ENCODE measurements at places on chromosomes 3 and 15.
A peak's percentile ranks its signal among the peaks of the same experiment; 100 is the strongest.

GRCh38 chr15:69535998-69536397 lies 83.4 kb downstream of the RPLP1 start:
- DNase-seq, result no peak

DNA sequence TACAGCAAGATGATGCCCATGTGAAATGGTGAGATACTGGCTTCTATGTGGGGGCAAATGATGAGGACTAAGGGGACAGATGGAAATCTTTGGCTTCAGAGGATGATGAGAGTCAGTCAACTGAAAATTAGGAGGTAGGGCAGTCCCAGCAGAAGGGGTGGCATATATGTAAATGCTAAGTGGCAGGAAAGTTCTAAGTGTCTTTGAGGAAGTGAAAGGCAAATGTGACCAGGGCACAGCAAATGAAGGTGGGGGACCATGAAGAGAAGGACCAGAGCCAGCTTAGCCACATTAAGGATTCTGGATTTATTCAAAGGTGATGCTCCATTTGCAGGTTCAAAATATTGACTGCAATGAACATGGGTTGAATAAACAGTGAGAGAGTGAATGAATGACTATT lies 29.2 kb upstream of the LIMD1 start:
- no peak for DNase-seq

- DNase-seq, result no peak
Observed at GRCh38 chr15:73941871-73942635, 15.8 kb downstream of the LOXL1 start.

- DNase-seq, result no peak
Observed at GRCh38 chr15:62456011-62456920, 291.2 kb upstream of the C2CD4B start.

- DNase-seq, result no peak
Observed at GRCh38 chr3:38620236-38620635, 29.3 kb downstream of the SCN5A start.

- no peak for DNase-seq
Observed at GRCh38 chr3:8516047-8516661, 14.5 kb downstream of the LMCD1 start.

GRCh38 chr3:150447631-150448465 lies 39.8 kb downstream of the TSC22D2 start:
- no peak for DNase-seq

DNA sequence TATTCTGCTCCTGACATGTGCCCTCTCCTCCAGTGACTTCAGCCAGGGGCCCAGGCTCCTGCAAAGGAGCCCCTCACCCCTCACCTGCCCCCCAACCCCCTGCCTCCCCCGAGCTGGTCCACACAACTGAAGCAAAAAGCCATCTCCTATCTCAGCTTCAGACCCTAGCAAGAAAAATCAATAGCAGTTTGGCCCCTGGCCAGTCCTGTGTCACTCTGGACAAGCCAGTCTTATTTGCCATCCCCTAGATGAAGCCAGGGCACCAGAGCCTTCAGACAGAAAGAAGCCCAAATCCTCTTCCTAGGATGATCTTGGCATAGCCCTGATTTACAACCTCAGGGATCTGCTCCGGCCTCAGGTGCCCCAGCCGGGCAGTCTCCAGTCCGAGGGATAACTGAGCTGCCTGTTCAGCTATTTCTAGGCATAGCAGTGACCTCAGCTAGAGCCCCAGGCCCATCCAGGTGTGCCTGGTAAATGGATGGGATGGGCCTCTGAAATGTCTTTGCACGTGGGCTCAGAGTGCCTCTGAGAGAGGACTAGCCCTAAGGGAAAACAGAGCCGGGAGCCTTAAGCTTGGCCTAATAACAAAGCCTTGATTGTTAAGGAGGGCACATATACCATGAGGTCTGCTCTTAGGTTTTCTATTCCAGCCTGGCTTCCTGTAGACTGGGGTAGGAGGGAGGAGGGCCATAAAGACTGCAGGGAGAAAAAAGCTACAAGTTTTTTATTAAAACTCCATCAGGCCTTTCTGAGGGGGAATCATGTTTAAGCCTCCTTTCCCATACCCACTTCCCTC lies 242.0 kb downstream of the SHQ1 start:
- no peak for DNase-seq

DNA sequence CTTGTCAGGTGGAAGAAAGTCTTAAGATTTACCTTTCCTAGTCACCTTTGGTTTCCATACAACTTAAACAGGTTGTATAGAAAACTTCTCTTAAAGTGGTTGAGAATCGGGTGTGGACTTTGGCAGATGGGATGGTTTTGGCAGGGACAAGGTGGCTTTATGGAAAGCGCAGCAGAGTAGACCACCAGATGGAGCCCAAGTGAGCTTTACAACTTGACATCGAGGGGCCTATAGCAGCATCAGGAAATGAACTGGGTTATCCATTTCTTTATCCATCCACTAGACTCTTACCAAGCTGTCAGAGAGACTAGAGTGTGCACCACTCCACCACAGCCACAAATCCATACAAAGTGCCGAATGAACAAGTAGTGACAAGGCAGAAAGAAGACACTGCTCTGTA lies 85.3 kb upstream of the MBNL1 start:
- no peak for DNase-seq

DNA sequence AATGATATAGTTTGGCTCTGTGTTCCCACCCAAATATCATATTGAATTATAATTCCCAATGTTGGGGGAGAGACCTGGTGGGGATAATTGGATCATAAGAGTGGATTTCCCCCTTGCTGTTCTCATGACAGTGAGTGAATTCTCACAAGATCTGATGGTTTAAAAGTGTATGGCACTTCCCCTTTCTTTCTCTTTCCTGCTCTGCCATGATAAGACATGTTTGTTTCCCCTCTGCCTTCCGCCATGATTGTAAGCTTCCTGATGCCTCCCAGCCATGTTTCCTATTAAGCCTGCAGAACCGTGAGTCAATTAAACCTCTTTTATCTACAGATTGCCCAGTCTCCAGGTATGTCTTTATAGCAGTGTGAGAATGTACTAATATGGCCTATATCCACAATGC lies 126.7 kb upstream of the GMNC start:
- DNase-seq, result no peak

DNA sequence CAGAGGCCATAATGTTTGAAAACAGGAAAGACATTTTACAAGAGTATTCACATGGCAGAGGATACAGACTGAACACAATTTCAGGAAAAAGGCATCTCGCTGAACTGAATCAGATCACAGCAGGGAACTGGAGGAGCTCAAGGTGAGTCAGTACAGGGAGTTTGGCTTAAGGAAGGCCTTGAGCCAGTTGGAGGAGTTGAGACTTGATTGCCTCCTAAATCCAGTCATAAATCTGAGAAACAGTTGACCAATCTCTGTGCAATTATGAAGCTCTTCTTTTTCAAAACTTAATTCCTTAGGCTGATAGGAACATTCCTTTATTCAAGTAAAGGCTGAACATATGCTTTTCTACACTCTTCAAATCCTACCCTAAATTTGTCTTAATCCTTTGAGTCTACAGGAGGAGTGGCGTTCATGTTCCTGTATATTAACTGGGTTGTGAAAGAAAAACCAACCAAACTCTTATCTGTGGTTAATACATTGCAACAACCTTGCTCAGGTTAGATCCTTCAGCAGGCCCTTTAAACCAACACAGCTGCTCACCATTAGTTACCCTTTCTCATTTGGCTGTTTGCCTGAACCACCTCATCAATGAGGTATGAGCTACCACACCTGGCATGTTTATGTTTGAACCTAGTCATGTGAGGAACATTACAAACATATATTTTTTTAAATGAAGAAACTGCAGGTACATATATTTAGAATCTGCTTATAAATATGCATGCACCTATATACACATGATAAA lies 404.1 kb upstream of the ATP11B start:
- no peak for DNase-seq

- DNase-seq, result no peak
Observed at GRCh38 chr3:32432711-32433530, 41.3 kb downstream of the CMTM7 start.

- DNase-seq, result no peak
Observed at GRCh38 chr3:40924559-40925141, 274.7 kb upstream of the CTNNB1 start.

DNA sequence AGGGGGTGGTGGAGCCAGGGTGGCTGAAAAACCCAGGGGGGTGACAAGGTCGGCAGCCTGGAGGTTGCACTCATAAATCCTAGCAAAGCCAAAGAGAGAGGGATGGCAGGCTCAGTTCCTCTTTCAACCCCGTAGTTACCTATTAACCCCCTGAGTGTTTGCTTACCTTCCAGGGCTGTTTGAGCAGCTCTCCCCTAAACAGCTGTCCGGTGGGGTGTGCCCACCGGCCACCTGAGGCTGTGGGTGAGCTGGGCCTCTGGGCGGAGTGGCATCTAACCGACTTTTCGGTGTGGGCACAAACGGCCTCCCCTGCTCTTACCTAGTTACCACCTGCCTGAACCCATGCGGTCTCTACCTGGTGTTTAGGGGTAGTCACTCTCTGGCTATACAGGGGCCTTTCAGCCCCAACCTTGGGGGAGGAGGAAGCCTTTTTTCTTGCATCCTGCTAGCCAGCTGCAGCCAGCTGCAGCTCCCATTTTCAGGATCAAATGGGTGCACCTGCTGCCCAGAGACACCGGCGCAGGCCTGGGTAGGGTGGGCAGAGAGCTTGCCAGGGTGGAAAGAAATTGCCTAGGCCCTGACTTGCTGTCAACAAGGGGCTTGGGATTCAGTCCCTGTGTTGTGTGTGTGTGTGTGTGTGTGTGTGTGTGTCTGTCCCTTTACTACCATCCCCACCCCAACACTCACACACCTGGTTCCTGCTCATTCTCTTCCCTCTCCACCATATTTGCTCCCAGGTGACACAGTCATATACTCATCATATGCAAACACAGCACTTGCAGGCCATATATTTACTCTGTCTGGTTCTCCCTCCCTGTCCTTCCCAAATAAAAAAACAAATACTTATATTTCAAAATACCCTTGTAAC lies 3.7 kb downstream of the DLL4 start:
- no peak for DNase-seq

GRCh38 chr15:39244776-39245175 lies 336.1 kb upstream of the THBS1 start:
- no peak for DNase-seq

GRCh38 chr15:78052001-78052401 lies 25.5 kb downstream of the TBC1D2B start:
- DNase-seq, result no peak

GRCh38 chr15:42147431-42147735 lies 9.1 kb downstream of the PLA2G4F start:
- DNase-seq, result no peak

DNA sequence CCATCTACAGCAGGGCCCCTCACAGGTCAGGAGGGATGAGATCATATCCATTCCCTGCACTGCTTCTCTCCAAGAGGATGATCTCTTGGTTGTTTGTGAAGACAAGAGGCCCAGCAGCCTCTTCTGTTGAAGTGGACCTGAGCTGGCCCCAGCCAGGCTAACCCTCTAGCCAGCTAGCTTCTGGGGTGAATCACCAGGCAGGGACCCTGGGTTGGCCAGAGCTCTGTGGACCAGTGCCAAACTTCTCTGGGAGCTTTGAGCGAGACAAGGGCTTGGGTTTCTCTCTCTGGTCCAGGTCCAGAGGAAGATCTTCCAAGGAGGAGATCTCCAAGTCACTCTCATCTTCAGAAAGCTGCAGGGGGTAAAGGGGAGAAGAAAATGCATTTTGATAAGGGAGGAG lies 52.7 kb downstream of the CLDN18 start:
- no peak for DNase-seq

- DNase-seq, result no peak
Observed at GRCh38 chr3:39140341-39140971, 12.9 kb downstream of the CSRNP1 start.

DNA sequence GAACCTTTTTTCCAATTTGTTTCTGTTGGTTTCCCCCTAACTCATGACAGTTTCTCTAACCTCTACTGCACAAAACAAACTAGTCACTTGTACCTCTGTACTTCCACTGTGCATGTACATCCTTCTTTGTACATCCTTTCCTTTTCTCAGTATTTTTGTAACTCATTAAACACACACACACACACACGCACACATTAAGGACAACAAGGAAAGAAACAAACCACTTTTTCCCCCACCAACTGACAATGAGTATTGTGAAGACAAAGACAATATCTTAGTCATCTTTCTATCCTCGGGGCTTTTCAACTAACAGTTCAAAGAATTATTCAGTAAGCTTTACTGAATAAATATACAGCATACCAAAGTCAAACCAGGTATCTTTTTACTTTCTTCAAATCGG lies 170.5 kb downstream of the VPS13C start:
- DNase-seq, result no peak

- no peak for DNase-seq
Observed at GRCh38 chr15:49466119-49466518, 43.1 kb downstream of the FGF7 start.

GRCh38 chr15:41689834-41690233 lies 29.6 kb downstream of the MGA start:
- no peak for DNase-seq

GRCh38 chr15:59313641-59314332 lies 58.9 kb downstream of the MYO1E start:
- DNase-seq, result peak; percentile 87

DNA sequence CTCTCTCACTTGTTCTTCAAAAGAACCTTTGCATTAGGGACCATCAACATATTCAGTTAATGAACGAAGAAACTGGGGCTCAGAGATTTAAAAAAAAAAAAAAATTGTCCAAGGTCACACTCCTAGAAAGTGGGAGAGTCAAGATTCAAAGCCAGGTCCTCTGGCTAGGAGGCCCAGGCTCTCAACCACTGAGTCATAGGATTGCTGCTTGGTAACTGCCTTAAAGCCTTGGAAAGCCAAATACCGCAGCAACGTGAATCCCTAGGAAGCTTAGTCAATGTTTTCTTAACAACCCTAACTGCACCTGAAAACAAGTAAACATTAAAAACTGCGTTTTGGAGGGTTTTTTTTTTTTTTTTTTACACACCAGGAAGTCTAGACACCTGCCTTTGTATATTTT lies 156.8 kb downstream of the WNT5A start:
- no peak for DNase-seq

GRCh38 chr3:20186600-20187004 lies 596 bp upstream of the SGO1 start:
- no peak for DNase-seq

- DNase-seq, result no peak
Observed at GRCh38 chr3:155079746-155080487, at the start of gene MME. Gene MME (plus strand): TSS chr3:155080319. CDS start chr3:155084168, 3,849 bp downstream.

DNA sequence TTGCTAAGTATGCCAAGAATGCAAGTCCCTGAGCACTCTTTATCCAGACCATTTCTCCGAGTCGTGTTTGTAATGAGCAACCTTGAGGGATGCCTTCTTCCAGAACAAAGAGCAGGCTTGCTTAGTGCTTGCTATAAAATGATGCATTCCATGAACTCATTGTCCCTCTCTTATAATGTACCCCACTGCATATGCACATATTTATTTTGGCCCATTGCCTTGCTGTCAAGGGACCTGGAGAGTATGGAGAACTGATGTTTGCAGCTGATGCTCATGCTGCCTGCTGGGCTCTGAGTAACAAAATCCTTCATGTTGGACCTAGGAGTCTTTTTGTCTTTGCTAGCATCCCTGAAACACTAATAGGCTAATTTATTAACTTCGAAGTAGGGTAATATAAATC lies 97.8 kb upstream of the AADACL2 start:
- no peak for DNase-seq

Data from lower leg skin (tissue), 4 donors.